NCI-H1694 treated with DMSO at 0.1 percent for 48 hours (cell line): ENCODE measurements at places on chromosomes 16 and 17.

- peak; percentile 12 for DNase-seq
Measured at GRCh38 chr17:55496094-55496881, 15.0 kb downstream of the SMIM36 start.

DNA sequence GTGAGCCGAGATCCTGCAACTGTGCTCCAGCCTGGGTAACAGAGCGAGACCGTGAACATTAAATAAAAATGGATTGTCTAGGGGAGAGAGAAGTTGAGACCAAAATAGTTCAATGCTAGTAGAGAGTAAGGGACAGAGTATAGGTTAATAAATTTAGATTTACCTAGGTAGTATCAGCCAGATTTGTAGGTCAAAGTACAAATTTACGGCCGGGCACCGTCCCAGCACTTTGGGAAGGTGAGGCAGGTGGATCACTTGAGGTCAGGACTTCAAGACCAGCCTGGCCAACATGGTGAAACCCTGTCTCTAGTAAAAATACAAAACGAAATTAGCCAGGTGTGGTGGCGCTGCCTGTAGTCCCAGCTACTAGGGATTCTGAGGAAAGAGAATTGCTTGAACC lies 12.2 kb upstream of the BMERB1 start:
- no peak for DNase-seq

- no peak for DNase-seq
Measured at GRCh38 chr17:58136669-58137279, 11.4 kb upstream of the OR4D1 start.

- no peak for DNase-seq
Measured at GRCh38 chr17:58665946-58666857, 25.6 kb downstream of the TEX14 start.

DNA sequence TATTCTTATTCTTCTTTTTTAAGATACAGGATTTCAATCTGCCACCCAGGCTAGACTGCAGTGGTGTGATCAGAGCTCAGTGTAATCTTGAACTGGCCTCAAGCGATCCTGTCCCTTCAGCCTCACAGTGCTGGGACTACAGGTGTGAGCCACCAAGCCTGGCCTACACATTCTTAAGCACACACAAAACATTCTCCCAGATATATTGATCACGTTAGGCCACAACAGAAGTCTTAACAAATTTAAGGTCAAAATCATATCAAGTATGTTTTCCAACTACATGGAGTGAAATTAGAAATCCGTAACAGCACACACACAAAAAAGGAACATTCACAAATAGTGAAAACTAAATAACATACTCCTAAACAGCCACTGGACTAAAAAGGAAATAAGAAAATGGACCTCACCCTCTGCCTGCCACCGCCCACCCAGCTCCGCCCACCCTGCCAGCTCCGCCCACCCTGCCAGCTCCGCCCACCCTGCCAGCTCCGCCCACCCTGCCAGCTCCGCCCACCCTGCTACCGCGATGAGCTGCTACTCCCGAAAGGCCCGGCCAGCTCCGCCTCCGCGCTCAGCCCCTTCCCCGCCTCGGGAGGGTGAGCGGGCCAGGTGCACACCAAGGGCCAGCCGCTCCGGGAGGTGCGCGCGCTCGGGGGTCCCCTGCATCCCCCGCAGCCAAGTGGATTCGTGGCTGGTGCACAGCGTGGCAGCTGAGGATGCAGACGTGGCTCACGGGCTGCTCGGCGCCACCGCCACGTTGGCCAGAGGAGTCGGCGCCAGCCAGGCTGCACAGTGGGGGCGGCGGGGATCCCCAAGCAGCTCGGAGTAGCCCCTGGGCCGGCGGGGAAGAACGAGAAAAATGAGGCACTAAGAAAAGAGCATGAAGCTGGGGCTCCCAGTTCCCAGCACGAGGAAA lies 41.2 kb downstream of the C16orf87 start:
- DNase-seq: no peak

DNA sequence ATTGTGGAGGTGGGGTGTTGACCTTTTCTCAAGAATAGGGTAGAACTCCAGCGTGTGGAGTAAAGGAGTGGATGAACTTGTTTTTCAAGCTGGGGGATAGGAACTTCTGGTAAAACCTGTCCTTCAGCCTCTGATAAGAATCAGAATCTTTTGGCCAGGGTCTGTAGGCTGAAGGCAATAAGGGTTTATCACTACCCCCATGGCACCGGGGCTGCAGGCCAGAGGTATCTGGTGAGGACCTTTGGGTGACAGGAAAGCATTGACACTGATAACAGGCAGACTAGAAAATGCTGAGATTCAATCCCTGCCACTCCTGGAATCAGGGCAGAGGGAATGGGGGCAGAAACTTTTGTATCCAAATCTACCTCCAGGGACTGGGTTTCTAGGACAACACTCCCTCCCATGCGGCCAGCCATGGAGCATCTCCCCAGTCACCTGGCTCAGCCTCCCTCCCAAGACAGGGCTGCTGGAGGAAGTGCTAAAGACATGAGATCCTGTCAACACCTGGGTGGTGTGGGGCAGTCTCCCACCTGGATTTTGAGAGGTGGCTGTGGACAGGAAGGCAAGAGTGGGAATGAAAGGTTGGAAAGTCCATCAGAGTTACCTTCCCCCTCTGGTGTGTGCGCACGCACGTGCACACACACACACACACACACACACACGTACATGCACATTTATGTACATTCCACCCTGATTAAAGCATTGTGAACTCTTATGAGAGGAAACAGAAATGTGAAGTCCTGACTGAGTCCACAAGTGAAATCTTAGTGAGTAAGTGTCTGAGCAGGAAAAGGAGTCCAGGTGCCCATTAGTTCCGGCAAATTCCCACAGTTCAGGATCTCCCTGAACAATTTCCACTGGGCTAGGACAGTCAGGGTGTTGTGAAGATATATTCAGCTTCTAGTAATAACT lies 53.1 kb upstream of the MARCHF10 start:
- DNase-seq: no peak

- DNase-seq: no peak
Measured at GRCh38 chr16:27736431-27736830, 186.5 kb downstream of the KATNIP start.

- DNase-seq: no peak
Measured at GRCh38 chr17:213286-214105, 32.0 kb upstream of the DOC2B start.

GRCh38 chr17:67289181-67289876 lies 44.3 kb upstream of the HELZ start:
- no peak for DNase-seq

- DNase-seq: no peak
Measured at GRCh38 chr16:58462997-58463941, 36.7 kb upstream of the NDRG4 start.

GRCh38 chr16:77328768-77329167 lies 106.1 kb downstream of the ADAMTS18 start:
- DNase-seq: no peak

DNA sequence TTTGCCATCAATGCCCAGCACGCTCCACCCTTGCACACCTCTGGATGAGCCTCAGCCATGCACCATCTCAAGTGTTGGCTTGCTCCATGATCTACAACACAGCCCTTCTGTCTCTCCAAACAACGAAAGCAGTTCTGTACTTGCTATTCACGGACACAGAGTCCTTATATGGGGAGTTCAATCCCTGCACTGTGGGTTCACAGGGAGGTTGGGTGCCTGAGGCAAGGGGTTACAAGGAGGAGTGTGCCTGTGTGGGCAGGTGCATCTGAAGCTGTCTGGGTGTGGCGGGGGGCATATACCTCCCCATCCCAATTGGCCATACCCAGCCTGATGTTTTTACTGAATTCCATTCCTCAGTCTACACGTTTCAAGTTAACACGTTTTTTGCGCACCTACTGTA lies 5.6 kb downstream of the RUNDC3A start:
- DNase-seq: no peak

GRCh38 chr17:81641825-81642489 lies 5.0 kb downstream of the TSPAN10 start:
- no peak for DNase-seq

- no peak for DNase-seq
Measured at GRCh38 chr17:57534863-57535248, 210.2 kb downstream of the CCDC182 start.

GRCh38 chr17:74454197-74455024 lies 12.0 kb upstream of the CD300A start:
- peak; percentile 79 for DNase-seq

- DNase-seq: no peak
Measured at GRCh38 chr16:48409839-48410632, 24.8 kb upstream of the SIAH1 start.

- no peak for DNase-seq
Measured at GRCh38 chr16:74607310-74607961, 522 bp upstream of the GLG1 start.

DNA sequence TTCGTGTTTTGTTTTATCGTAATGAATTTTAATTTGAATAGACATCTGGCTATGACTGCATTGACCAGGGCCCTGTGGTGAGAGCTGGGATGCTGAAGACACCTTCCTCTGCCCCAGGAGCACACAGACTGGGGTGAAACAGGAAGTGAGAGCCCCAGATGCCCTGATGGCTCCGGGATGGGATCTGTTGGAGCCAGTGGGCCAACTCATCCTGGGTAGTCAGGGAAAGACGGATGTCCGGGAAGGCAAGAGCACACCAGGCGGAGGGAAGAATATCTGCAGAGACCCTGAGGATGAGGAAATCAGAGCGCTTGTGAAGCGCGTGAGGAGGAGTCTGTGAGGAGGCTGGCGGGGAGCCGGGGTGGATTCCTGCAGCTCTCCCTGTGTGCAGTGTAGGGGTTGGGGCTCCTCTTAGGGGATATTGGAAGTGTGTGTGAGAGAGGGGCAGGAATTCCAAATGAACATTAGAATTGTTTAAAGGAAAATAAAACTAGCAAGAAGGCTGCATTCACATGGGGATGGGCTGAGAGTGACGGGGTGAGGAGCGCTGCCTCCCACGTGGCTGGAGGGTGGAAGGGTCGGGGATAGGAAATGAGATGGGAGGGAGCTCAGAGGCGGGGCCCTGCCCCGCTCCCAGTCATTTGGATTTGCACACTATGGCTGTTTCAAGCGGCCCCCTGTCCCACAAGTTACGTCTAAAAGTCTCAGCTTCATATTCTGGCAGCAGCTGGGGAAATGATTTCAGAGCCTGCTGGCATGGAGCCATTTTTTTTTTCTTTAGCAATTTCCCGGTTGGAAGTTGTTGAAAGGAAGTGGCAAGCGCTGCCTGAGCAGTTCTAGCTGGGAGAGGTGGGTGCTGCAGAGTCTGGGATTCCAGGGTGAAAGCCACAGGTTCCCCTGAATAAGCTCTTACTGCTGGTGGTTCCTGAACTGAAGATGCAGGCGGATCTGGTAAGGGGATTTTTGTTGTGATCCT lies 71.2 kb upstream of the LGALS9 start:
- DNase-seq: peak; percentile 68

DNA sequence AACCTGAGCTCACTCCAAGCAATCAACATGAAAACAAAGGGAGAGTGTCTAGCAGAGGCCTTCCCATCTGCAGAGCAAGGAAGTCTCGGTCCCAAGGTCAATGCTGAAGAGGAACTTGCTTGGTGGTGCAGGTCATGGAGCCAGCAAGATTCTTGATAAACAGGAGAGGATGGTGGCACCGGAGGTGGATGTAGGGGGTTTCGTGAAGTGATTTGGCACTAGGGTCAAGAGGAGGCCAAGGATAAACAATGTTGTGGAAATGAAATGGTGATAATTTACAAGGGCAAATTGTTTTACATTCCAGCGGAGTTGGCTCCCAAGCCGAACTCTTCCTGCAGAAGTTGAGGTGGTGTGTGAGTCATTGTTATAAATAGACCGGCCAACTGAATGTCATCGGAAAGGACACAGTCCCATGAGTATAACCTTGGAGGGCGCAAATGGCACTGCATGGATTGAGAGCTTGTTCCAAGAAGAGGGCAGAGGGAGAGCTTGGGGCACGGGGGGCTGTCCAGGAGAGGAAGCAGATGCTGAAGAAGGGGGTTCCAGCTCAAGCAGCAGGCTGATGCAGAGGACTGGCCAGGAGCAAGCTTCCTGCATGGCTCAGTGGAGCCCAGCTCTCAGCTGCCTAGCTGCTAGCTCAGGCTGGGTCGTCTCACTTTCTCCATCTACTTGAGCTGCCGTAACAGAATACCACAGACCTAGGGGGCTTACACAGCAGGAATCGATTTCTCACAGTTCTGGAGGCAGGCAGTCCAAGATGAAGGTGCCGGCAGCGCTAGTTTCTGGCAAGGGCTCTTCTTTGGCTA lies 136.6 kb downstream of the COPRS start:
- DNase-seq: no peak

- no peak for DNase-seq
Measured at GRCh38 chr17:41116297-41116696, 1.9 kb downstream of the KRTAP4-11 start.

DNA sequence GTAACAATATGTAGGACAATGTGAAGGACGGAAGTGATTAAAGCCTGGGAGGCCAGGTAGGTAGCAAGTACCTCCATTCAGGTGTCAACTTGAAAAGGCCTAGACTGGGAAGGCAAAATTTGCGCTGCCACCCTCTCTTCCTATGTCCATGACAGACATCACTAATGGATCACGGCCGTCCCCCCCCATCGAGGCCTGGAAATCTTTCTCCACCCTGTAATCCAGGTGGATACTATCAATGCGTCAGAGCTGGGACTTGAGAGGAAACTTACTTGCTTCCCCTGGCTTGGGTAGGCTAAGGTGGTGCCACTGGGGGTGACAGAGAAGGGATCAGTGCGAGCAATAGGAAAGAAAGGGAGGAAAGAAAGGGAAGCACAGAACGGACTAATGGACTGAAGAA lies 156.1 kb downstream of the SALL1 start:
- no peak for DNase-seq

GRCh38 chr17:37802712-37803416 lies 58.0 kb upstream of the HNF1B start:
- DNase-seq: no peak

DNA sequence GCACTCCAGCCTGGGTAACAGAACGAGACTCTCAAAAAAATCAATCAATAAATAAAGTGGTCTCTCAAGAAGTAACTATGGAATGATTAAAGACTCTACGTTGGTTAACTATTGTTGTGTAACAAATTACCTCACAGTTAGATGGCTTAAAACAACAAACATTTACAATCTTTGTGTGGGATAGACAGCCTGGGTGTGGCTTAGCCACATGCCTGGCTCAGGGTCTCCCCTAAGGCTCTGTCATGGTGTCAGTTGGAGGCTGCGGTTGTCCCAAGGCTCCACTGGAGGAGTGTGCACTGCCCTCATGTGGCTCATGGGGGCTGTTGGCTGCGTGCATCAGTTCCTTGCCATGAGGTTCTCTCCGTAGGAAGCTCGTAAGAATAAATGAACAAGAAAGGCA lies 294.5 kb downstream of the SNX29 start:
- DNase-seq: no peak

DNA sequence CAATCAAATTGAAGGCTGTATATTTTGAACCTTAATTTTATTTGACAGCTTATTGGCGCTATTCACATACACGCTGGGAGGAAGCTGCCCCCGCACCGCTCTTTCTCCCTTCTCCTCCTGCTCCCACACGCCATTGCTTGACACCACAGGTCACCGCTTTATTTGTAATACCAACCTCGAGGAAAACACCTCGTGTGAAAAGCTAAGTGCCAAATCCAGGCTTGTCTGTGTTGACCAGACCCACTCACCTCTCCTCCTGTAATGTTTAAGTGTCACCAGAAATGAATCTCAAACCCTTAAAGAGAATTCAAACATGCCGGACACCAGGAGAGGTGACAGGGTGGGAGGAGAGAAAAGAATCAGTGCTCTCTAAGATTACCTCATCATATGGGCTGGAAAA lies 331.4 kb downstream of the GRIN2A start:
- no peak for DNase-seq
